Vagina (tissue), 2 donors: ENCODE measurements at places on chromosomes 6 and 20.

GRCh38 chr20:13718171-13718570 is 66.5 kb downstream of the ESF1 start:
- no peak for DNase-seq

DNA sequence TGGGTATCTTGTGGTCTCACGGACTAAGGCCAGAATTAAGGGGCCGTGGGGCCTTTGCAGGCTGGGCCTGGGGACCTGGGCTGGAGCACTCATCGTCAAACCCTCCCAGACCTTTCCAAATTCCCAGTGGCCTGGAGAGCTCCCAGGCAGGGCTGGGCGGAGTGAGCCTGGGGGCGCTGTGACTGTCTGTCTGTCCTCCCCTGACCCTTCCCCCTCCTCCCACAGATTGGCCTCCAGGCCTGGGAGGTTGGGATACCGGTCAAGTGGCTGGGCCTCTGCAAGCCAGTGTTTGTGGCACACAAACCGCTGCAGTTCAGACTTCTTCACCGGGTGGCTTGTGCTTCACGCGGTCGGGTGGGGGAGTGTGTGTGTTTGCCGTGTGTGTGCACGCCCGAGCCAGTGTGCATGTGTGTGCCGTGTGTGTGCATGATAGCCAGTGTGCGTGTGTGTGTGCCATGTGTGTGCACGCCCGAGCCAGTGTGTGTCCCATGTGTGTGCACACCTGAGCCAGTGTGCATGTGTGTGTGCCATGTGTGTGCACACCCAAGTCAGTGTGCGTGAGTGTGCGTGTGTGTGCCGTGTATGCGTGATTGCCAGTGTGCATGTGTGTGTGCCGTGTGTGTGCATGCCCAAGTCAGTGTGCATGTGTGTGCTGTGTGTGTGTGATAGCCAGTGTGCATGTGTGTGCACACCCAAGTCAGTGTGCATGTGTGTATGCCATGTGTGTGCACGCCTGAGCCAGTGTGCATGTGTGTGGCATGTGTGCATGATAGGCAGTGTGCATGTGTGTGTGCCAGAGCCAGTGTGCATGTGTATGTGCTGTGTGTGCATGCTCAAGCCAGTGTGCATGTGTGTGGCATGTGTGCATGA is 6.3 kb downstream of the RBBP8NL start:
- no peak for DNase-seq

DNA sequence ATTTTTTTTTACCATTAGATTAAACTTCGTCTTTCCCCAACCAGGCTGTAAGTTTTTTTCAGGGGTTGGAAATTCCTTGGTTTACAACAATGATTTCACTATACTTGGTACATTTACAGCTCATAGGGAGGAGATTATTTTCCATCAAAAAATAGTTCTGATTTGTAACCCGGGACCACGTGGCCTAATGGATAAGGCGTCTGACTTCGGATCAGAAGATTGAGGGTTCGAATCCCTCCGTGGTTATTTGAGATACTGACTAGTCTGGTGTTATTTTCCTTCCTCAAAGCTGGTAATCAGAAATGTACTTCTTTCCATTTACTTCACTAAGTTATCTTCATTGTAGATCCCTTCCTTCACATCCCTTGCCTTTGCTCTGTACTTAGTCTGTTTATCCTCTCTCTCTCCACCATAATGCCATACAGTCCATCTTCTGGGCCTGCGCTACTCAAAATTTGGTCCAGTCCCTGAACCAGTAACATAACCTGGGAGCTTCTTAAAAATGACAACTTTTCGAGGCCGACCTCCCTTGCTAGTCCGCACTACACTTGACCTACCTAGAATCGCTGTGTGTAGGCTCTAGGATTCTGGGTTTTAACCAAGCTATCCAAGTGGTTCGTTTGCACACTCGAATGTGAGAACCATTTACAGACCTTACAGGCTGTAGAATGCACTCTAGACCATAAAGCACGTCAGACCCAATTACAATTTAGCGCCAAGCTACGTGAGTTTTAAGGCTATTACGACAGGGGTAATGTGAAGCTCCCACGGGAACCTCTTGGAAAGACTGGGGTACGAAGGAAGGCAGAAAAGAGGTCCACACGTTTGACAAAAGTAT is 42.1 kb upstream of the BTN3A2 start:
- no peak for DNase-seq

- DNase-seq = no peak
Measured at GRCh38 chr6:1479095-1479494, 89.7 kb downstream of the FOXF2 start.

DNA sequence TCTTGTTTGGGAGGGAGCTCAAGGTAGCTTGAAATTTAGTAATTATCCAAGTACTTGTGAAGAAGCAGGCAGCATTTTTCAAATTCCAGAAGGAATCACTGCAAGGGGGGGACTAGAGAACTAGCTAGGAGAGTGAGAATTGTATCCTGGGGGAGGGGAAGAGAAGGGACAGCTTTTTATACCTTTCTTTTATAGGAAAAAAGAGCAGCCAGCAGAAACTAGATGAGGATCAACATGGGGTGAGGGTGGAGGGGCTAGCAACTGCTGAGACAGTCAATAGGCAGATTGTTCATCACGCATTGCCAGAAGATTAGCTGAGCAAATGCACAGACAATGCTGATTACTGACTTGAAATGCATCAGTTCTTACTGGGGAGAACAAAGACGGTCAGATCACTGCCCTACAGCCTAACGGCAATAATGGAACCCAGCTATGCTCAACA is 514.3 kb upstream of the CITED2 start:
- DNase-seq = no peak

DNA sequence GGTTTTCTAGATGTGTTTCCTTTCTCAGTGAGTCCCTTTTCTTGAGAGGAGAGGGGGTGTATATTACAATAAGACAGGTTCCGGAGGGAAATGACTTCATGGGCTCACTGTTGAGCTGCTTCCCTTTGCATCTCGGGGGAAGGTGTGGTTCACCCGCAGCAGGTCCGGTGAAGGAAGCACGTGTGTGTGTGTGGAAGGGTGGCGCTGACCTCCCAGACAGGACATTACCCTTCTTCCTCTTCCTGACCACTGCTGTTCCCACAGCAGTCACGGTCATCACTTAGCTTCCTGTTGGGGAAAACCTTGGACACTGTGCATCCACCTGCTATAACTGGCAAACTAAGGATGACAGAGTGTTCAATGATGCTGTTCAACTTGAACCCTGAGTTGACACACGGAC is 83.6 kb downstream of the PLEKHG1 start:
- DNase-seq = no peak

DNA sequence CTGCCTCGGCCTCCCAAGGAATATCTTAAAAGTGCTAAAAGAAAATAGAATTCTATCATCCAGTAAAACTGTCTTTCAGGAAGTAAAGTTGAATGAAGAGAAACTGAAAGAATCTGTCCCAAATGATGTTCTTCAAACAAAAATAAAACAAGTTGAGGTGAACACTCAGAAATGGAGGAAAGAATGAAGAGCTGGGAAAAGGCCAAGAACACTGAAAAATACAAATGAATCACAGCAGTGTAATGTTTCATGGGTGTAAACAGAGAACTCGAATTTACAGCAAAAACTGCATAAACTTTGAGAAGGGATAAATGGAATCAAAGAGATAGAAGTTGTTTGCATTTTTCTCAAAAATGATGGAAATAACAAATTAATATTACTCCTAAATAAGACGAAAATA is 317.3 kb downstream of the TAF4 start:
- no peak for DNase-seq

- DNase-seq = no peak
Measured at GRCh38 chr20:44409132-44409600, 53.7 kb downstream of the HNF4A start.

GRCh38 chr6:18457065-18457737 is 70.1 kb downstream of the RNF144B start:
- no peak for DNase-seq

- no peak for DNase-seq
Measured at GRCh38 chr6:14458669-14459266, 341.2 kb downstream of the CD83 start.

DNA sequence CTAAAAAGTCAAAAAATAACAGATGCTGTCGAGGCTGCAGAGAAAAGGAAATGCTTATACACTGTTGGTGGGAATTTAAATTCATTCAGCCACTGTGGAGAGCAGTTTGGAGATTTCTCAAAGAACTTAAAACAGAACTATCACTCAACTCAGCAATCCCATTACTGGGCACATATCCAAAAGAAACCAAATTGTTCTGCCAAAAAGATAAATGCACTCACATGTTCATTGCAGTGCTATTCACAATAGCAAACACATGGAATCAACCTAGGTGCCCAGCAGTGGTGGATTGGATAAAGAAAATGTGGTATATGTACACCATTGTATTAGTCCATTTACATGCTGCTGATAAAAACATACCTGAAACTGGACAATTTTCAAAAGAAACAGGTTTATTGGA is 116.0 kb upstream of the VGLL2 start:
- DNase-seq = no peak

DNA sequence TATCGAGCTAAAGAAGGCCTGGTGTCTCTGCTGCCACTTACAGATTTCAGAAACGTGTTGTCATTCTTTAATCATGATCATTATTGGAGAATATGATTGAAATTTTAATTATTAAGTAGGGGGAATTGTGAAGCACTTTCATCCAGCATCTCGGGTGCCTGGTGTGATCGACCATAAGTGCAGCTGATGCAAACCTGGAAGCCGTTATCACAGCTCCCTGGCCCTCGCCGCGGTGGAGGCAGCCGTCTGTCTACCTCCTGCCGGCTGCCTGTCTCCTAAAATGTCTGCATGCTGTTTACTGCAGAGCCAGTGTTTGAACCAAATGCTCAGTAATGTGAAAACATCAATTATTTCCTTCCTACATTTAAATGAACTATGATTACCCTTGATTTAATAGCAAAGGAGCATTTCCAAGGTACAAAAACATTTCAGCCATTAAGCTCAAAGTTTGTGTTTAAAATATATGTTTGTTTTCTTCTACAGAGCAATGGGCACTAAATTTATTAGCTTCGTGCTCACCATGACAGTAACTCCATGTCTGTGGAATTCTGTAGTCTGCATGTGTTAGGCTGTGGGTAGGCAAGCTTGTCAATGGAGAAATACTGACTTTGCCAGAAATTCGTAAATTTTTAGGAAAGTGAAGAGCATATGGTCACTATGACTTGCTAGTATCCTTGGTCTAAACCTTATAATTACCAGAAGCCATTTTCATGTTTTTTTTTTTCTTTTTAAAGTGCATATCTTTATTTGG is 184.5 kb upstream of the AGPAT4 start:
- DNase-seq = no peak

DNA sequence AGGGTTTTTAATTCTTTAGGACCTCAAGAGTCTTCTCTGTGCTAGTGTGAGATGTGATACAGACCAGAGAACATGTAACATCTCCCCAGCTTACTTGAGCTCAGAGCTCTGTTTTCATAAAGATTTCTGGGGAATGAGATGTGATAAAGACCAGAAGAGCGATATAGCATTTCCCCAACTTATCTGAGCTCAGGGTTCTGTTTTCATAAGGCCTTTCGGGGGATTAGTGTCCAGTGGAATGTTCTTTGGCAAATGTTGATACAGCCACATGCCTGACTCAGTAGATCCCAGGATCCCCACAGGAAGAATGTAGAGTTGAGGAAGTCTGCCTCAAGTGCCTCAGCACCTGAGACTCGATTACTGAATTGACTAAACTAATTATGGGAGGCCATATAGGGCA is 18.7 kb upstream of the TOP1 start:
- no peak for DNase-seq

DNA sequence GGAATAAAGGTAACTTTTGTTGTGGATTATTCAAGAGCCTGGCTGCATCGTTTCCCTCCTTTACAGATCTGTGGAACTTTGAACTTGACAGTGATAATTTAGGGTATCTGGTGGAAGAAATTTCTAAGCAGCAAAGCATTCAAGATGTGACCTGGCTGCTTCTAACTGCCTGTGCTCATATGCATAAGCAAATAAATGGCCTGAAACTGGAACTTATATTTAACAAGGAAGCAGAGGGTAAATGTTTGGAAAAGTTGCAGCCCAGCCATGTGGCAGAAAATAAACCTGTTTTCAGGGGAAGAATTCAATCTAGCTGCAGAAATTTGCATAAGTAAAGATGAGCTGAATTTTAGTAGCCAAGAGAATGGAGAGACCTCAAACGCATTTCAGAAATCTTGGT is 173.5 kb downstream of the C6orf118 start:
- no peak for DNase-seq

DNA sequence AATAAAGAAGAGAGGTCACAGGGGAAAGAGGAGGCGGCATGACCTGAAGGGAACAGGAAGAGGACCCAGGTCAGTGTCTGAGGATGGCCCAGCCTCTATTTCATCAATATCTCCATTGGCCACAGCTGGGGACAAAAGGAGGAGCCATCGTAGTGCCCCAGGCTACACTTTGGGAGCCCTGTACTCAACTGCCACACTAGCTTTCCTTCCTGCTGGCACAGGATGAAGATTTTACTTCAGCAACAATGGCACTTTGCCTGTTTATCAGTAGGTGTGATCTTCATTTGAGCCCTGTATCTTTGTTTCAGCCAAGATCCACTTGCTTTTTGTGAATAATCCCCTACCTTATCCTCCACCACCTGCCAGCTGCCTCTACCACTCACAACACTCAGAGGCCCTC is 35.4 kb upstream of the RCAN2 start:
- DNase-seq = no peak

DNA sequence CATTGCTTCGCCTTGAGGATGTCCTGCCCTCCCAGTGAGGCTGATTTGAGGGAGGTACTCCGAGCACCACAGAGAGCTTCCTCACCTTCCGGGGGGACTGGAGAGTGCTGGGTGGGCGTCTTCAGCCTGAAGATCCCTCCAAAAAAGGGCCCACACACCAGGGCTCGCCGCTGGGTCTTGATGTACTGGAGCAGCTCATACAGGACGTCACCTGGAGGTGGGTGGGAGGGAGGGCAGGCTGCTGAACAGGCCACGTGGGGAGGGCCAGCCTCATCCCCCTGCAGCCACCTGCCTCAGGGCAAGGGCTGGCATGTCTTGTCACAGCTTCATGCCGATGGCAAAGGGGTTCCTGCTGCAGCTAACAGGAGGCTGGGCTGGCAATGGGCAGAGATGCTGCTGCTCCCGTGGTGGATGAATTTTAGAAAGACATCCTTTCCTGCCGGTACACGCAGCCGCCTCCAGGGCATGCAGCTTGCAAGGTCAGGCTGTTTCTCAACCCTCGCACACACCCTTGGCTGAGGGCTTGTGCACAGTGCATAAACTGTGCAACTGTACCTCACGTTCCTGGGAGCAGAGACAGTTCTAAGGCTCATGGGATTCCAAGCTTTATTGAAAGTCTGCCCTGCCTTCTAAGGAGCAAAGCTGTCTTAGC is 14.0 kb downstream of the ETV7 start:
- no peak for DNase-seq

- DNase-seq = no peak
Measured at GRCh38 chr20:61821735-61822134, 243.9 kb downstream of the TAF4 start.

- DNase-seq = no peak
Measured at GRCh38 chr6:119303164-119303887, 46.2 kb downstream of the MAN1A1 start.

GRCh38 chr6:15881150-15881549 is 218.3 kb upstream of the DTNBP1 start:
- DNase-seq = no peak

- no peak for DNase-seq
Measured at GRCh38 chr20:33893314-33893713, 82.2 kb downstream of the CHMP4B start.

- no peak for DNase-seq
Measured at GRCh38 chr6:38723783-38724182, 8.7 kb downstream of the DNAH8 start.

- no peak for DNase-seq
Measured at GRCh38 chr6:91428296-91428695, 841.4 kb upstream of the MAP3K7 start.
